Hematopoietic multipotent progenitor cell treated with erythropoietin and hydrocortisone succinate and interleukin-3 and kit ligand, for 8 days (in vitro differentiated cells): ENCODE measurements at places on chromosomes 6 and 20.

- DNase-seq, result no peak
Observed at GRCh38 chr6:79734374-79734773, 103.2 kb downstream of the SH3BGRL2 start.

DNA sequence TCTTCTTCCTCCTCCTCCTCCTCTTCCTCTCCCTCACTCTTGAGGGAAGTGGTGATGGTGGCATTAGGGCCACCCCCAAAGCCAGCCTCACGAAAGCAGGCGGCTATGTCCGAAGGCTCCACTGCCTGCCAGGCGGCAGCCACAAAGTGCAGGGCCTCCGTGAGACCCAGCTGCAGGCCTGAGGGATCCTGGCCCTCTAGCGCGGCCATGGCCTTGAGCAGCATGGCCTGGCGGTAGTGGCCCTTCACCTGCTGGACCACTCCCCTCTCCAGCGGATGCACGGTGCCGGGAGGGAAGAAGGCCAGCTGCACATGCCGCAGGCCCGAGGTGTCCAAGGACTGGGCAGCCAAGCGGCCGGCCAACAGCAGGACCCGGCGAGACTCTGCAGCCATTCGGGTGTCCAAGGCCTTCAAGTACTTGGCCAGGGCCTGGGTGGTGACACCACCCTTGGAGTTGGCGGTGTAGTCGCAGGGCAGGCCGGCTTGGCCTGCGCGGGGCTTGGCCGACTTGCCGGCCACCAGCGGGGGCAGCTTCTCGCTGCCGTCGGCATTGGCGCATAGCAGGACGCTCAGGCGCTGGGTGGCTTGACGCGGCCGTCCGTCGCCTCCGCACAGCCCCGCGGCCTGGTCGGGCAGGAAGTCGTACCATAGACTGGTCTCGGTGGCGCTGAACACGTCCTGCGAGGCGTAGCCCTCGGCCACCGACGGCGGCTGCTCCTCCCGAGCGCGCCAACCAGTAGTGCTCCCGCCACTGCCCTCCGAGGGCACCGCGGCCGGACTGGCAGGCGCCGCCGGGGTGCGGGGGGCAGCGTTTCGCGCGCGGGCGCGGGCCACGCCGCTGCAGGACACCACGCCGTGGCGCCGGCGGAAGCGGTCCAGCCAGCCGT is 1.1 kb downstream of the CENPB start:
- DNase-seq, result no peak

DNA sequence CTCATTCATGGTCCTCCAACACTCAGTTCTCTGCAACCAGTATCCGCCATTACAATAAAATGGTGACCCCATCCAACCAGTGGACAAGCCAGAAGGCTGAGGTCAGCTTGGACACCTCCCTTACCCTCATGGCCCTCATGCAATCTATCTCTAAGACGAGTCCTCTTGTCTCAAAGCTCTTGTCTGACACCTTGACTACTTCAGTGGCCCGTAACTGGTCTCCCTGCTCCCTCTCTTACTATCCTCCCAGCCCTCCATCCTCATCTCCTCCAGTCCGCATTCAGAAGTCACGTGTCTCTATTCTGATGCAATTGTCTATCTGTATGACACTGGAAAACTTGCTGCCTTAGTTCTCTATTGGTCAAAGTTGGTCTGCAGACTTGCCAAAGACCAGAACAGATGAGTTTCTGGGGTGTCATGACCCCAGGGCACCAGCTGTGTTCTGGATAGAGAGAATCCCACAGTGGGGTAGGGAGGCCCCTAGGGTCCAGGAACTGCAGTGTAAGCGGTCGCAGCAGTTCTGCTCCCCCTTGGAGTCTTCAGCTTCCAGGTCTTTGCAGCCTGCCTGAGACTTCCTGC is 59.6 kb upstream of the RNF24 start:
- DNase-seq, result no peak

DNA sequence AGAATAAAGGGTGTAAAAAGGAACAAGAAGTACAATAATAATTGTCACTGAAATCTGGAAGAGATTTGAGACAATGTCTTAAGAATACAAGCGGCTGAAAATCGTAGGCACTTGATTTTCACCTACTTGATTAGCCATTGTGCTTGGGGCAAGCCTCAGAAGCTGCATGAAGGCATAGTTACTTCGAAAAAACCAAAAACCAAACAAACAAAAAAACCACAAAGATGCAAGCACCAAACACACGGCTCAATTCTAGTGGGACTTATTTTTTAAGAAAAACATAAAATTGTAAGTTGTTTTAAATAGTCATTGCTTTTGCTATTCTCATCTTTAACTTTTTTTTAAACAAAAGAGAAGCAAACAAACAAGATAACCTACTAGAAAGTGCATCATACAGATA is 235.6 kb downstream of the OGFRL1 start:
- DNase-seq, result no peak

GRCh38 chr6:44217332-44218143 is 812 bp downstream of the MYMX start:
- no peak for DNase-seq

DNA sequence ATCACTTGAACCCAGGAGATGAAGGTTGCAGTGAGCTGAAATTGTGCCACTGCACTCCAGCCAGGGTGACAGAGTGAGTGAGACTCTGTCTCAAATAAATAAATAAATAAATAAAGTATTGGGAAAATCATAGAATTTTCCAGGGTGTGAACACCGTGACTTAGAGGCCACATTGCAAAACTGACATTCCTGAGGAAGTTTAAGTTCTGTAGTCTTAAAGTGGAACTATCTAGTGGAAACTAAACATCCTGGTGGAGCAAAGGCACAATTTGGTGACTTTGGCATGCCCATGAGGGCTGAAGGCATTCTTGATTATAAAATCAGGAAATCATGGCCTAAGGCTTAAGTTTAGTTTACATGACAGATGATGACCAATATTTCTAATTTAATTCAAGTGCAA is 32.7 kb upstream of the MCM3 start:
- no peak for DNase-seq

DNA sequence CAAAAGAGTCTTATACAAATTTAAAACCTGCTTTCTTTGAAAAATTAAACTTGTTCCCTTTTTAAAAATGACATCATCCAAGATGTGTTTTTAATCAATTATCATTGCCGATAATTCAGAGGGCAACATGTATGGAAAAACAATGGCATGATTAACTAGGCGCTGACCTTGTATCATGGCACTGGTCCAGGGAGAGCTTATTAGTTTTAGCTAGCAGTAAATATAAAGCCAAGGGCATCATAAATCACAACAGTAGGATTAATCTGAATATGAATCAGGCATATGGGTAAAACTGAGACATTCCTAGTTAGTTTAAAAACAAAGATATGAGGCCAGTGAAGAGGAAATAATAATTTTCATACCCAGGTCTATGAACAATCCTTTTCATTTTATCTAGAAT is 374.0 kb downstream of the HDGFL1 start:
- no peak for DNase-seq

- no peak for DNase-seq
Observed at GRCh38 chr20:10074513-10074912, 39.7 kb downstream of the ANKEF1 start.

DNA sequence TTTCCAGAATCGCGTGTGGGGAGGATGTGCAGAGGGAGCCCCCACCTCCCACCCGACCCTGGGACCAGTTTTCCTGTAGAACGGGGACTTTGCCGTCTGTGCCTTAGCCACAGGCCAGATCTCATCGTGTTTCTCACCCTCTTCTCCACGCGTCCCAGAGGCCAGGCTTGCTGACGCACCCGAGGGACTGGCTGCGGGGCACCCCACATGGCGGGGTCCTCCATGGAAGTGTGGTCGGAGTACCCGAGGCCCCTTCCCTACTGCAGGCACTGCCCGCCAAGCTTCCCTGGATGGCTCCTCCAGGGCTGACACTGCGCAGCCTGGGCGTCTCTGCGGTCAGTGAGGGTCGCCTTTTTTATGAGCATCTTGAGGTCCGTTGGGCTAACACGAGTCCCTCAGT is 346.5 kb downstream of the CDH4 start:
- DNase-seq, result no peak

DNA sequence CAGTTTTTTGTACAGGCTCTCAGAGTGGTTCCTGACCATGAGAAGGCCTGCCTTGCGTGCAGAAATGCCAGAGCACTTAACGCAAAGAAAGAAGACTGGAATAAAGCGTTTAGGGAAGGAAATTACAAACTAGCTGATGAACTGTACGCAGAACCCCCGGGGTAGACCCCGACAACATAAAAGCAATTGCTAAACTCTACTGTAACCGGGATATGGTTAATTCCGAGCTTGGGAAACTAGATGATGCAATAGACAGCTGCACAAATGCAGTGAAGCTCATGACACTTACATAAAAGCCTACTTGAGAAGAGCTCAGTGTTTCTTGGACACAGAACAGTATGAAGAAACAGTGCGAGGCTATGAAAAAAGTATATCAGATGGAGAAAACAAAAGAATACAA is 35.7 kb downstream of the CITED2 start:
- DNase-seq, result no peak

DNA sequence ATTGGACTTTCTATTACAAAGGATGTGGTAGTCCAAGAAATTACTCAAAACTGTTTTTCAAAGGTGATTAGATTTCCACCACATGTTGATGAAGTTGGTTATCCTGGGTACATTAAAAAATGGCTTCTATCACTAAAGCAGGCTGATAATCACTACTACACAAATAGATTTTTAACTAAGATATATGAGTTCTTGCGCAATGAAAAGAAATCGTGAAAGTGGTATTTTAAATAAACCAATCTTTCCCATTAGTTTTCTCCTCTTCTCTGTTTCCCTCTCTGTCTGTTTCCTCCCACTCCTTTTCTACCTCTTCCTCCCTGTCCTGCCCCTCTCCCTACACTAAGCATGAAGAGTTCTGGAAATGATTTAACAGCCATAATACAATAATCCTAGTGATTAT is 487.9 kb upstream of the CITED2 start:
- DNase-seq, result no peak

DNA sequence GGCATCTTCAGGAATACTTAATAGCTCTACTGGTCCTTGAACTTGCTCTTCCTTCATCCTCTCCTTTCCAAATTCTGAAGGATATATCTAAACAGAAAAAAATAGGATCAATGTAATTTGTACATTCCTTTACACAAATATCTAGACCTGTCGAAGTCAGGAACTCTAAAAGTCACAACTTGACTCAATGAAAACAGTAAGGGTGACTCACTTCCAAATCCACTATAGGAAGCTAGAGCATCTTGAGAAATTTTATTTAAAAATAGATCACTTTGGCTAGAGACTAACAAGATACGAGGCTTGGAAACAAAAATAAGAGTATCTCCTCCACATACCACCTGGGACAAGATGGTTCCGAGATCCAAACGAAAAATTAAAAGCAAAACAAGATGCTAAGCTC is 12.2 kb downstream of the ESF1 start:
- DNase-seq, result no peak

DNA sequence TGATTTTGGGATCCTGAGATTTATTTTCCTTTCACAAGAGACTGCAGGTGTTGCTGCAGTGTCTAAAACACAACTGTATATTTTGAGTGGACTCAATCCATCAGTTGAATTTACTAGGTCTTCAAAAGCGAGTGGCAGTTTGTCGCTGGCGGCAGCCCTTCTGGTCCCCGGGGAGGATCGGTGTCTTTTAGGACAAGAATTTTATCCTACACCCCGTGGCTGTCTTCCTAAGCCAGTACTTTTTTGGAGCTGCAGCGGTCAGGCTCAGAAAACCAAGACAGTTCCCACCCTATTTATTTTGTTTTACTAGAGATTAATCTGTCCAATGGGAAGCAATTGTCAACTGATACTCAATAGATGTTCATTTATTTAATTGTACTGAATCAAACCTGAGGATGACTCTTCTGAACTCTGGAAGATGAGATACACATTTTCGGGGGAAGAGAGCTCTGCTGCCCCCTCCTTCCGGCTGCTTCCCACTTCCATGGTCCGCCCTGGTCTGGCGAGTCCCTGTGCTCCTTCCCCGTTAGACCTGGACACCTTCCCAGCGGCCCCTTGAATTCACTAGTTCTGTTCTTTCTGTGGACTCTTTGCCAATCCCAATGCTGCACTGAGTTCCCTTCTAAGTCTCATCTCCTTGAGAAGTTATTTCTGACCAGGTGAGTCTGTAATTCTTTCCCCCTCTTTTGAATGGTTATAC is 90.6 kb downstream of the ERMARD start:
- DNase-seq, result no peak

DNA sequence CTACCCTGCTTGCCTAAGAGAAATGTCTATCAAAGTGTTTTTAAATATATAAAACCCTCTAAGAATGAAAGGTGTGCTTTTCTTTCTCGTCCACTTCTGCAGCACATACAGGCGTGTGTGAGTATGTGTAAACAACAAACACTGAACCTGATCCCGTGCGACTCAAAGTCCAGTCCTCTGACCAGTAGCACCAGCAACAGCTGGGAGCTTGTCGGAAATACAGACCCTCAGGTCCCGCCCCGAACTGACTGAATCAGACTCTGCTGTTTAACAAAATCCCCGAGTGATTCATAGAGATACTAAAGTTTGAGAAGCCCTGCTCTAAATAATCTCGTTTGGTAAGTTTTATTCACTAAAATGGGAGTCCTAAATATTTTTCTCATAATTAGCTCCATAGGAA is 208.0 kb upstream of the KCNQ5 start:
- DNase-seq, result no peak

GRCh38 chr20:17841751-17842215 is 126.8 kb downstream of the SNX5 start:
- DNase-seq, result no peak

- DNase-seq, result no peak
Observed at GRCh38 chr6:104705916-104706442, 153.7 kb downstream of the HACE1 start.

DNA sequence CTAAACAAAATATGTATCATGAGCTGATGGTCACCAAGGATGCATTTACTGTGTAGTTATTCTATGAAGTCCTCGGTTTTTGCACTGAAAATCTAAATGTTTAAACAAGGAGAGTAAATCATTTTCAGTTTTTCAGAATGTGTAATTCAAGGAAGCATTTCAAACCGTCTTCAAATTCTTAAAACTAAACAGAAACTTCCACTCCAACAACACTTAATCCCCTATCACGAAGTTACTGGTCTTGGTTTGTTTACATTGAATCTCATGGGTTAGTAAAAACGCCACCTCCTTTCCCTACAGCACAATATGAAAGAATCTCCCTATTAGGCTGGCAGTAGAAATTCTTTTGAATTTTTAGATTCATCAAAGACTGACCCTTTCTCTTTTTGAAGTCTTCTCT is 192.9 kb downstream of the AIG1 start:
- no peak for DNase-seq

DNA sequence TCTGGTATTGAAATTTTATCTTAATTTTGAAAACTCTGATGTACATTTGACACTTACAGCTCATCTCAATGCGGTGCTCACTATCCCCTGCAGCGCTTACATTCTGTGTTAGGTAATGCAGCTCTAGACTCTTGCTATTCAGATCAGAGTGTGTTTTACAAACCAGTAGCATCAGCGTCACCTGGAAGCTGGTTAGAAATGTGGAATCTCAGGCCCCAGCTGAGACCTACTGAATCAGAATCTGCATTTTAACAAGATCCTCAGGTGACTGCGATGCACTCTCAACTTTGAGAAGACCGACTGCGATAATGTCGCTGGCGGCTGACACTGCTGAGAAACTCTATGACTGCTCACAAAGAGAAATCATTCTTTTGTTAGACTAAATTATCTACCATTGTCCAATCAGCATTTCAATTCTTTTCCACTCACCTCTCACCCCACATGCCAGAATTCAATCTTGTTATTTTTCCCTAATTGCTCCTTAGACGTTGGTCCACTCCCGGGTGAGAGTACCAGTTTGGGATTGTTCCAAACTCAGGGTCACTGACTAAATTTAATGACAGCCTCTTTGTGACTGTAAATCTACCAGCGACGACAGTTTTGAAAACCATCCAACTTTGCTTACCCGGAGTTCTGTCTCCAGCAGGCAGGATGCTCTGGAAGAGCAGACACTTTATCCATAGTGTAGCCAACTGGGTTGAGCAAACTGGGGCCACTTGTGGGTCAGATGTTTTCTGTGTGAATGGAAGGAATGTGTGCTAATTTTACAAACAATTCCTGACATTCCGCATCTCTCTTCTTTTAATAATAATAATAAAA is 140.1 kb upstream of the BTBD3 start:
- no peak for DNase-seq
